IMR-90 (cell line): ENCODE measurements at places on chromosomes 1 and 21.

- H3K36me3 ChIP-seq: no peaks in the 10 kb centered on the region; the same call in 1 of the 2 replicates
- peaks cover 8% of the 10 kb centered on the region for H3K4me1 ChIP-seq
- no peak for DNase-seq
- H3K27ac ChIP-seq: no peak overlapping the region
These were observed 146.2 kb downstream of the AK5 start for GRCh38 chr1:77428068-77428467.

DNA sequence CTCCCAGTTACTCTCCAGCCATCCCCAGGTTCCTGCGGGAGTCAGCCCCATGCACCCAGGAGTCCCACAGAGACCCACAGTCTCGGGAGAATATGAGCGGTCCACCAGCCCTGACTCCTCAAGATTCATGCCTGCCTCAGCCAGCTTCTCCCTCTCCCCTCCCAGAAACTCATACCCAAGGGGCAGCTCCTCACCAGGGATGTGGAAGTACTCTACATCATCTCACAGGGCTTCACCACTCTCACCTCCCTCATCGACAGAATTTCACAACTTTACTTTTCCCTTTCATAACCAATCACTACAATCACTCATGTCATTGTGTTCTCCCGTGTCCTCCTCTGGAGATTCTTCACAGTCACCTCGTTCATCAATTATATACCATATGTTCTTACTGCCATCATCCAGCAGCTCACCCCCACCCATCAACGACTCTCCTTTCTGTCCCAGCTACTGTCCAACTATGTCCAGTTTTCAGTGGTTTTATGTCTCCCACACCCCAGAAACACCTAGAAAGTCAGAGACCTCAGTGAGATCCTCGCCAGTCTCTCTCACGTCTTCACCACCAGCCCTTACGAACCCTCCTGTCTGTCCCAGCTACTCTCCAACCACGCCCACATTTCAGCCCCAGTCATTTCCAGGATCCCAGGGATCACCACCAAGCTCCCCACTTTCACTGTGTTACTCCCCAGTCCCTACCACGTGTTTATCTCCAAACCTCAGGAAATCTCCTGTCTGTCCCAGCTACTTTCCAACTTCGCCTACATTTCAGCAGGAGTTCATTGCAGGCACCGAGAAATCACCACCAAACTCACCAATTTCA lies 1530.1 kb upstream of the TPTE start:
- H3K27me3 ChIP-seq: no peaks in the 10 kb centered on the region
- no peaks in the 10 kb centered on the region for H3K4me1 ChIP-seq
- DNase-seq: no peak
- no peaks in the 10 kb centered on the region for H3K36me3 ChIP-seq
- H3K27ac ChIP-seq: no peak overlapping the region
- H3K4me3 ChIP-seq: no peak overlapping the region

DNA sequence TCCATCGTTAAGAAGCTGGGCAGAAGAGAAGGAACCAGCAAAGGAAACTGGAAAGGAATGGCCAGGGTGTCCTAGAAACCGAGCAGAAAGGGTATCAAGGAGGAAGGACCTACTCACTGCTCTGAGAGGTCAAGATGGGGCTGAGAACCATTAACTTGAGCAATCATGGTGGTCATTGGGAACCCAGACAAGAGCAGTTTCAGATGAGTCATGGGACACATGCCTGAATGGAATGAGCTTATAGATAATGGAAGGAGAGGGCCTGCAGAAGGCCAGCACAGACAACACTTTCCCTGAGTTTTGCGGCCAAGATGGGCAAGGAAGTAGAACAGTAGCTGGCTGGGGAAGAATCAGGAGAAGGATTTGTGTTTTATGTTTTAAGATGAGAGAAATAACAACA lies 383.2 kb downstream of the KIF26B start:
- peak; percentile 55 for DNase-seq
- H3K27me3 ChIP-seq: no peaks in the 10 kb centered on the region
- no peak overlapping the region for H3K27ac ChIP-seq

GRCh38 chr1:116879478-116880133 lies 30.1 kb upstream of the PTGFRN start:
- H3K4me1 ChIP-seq: peaks cover 8% of the 10 kb centered on the region
- H3K36me3 ChIP-seq: no peaks in the 10 kb centered on the region
- H3K27ac ChIP-seq: no peak overlapping the region
- no peak overlapping the region for H3K4me3 ChIP-seq

- H3K27ac ChIP-seq: no peak overlapping the region
- H3K4me3 ChIP-seq: no peak overlapping the region; the same call in 1 of the 2 replicates
- no peaks in the 10 kb centered on the region for H3K36me3 ChIP-seq
- peaks cover 81% of the 10 kb centered on the region for H3K27me3 ChIP-seq
- DNase-seq: no peak
These were observed 12.4 kb downstream of the KLHDC8A start for GRCh38 chr1:205344066-205344928.

DNA sequence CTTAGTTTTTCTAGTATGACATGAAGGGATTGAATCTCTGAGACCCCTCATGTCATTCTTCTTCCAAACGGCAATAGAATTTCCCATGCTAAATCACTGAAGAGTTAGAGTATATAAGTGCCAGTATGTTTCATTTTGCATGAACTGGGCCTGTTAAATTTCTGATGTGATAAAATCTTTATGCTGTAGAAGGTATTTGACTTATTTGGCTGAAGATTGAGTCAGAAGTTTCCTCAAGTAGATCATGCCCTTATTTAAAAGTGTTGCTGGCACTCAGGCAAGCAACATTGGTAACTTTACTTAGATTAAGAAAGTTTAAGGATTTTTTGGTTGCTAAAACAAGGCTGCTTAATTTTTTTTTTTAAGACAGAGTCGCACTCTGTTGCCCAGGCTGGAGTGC lies 13.3 kb downstream of the ATF6 start:
- H3K36me3 ChIP-seq: peaks cover 5% of the 10 kb centered on the region; the same call in 1 of the 2 replicates
- H3K27ac ChIP-seq: no peak overlapping the region
- no peaks in the 10 kb centered on the region for H3K27me3 ChIP-seq
- DNase-seq: no peak

DNA sequence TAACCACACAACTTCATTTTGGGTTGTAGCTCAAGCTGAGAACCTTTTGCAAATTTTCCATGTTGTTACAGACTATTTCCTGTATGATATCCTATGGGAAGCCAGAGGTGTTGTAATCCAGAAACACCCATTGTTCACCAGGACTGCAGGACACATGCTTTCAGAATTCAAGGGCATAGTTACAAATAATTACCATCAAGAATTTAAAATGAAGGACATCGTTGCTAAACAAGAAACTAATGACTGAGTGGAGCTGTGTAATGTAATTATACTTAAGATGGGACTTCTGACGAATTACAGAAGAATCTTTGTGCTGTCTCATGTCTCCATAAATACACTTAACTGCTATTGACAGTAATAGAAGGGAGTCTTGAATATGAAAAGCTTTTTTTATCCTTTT lies 47.6 kb upstream of the HOOK1 start:
- no peak for DNase-seq
- H3K4me3 ChIP-seq: no peak overlapping the region
- no peak overlapping the region for H3K27ac ChIP-seq

DNA sequence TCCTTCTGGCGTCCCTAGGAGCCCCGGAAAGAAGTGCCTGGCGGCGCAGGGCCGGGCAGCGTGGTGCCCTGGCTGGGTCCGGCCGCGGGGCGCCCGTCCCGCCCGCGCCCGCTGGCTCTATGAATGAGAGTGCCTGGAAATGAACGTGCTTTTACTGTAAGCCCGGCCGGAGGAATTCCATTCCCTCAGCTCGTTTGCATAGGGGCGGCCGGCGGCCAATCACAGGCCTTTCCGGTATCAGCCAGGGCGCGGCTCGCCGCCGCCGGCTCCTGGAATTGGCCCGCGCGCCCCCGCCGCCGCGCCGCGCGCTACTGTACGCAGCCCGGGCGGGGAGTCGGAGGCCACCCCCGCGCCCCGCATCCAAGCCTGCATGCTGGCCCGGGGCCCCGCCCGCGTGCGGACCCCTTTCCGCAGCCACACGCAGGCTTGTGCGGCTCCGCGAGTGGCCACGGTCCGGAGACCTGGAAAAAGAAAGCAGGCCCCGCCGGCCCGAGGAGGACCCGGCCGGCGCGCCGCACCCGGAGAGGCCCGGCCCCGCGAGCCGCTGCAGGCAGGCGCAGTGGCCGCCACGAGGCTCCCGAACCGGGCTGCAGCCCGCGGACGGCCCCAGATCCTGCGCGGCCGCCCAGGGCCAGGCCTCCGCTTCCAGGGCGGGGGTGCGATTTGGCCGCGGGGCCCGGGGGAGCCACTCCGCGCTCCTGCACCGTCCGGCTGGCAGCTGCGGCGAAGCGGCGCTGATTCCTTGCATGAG lies 160.4 kb downstream of the RUNX1 start:
- no peaks in the 10 kb centered on the region for H3K4me1 ChIP-seq
- H3K27ac ChIP-seq: peak overlapping the region; percentile 99
- peak overlapping the region; percentile 99 for H3K4me3 ChIP-seq
- no peaks in the 10 kb centered on the region for H3K27me3 ChIP-seq
- peak; percentile 96 for DNase-seq

- DNase-seq: no peak
- peaks cover 4% of the 10 kb centered on the region; the same call in 1 of the 2 replicates for H3K4me1 ChIP-seq
- H3K27me3 ChIP-seq: no peaks in the 10 kb centered on the region
- no peaks in the 10 kb centered on the region for H3K36me3 ChIP-seq
- H3K27ac ChIP-seq: no peak overlapping the region
These were observed 4.5 kb downstream of the RPS6KA1 start for GRCh38 chr1:26533951-26534509.

DNA sequence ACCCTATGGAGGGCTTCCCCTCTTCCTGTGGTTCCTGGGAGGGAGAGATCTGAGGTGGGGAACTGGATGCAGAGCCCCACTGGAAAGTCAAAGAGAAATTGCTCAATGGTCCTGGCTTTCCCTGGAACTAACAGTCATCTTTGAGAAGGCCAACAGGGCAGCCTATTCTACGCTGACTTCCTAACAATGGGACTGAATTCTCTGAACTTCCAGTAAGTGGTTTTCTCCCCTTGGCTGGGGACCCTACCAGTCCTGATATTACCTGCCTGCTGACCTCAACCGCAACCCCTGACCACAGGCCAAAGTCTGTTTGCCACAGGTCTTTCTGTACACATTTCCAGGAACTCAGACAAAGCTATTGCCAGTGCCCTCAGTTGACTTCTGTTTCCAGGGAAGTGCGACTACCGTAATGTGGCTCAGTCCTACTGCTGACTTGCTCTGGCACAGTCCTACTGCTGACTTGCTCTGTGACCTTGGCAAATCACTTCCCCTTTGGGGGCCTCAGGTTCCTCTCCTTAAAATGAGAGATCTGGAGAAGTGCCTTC lies 55.3 kb downstream of the C8B start:
- no peaks in the 10 kb centered on the region for H3K36me3 ChIP-seq
- H3K27ac ChIP-seq: no peak overlapping the region
- H3K4me1 ChIP-seq: peaks cover 5% of the 10 kb centered on the region; the same call in 1 of the 2 replicates

- H3K4me3 ChIP-seq: no peak overlapping the region
- H3K27ac ChIP-seq: no peak overlapping the region
- H3K4me1 ChIP-seq: peaks cover 3% of the 10 kb centered on the region; the same call in 1 of the 2 replicates
- no peaks in the 10 kb centered on the region for H3K36me3 ChIP-seq
- no peaks in the 10 kb centered on the region for H3K27me3 ChIP-seq
These were observed 41.2 kb upstream of the PDC start for GRCh38 chr1:186502087-186502486.

DNA sequence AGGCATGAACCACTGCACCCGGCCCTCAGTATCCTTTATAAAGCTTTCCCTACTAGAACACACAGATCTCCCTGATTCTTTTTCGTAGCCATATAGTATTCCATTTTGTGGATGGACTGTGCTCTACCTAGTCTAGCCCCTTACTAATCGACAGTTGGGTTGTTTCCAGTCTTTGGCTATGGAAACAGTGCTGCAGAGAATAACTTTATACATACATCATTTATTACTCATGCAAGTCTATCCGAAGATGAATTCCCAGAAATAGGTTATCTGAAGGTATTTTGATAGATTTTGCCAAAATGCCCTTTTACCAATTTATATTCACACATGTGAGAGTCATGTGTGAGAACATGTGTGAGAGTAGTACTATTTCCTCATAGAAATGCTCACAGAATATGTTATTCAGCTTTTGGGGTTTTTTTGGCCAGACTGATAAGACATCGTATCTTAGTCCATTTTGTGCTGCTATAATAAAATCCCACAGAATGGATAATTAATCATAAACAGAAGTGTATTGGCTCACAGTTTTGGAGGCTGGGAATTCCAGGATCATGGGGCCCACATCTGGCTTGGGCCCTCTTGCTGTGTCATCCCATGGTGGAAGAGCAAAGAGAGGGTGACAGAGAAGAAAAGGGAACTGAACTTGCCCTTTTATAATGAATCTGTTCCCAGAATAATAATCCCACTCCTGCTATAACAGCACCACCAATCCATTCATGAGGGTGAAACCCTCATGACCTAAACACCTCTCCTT lies 17.3 kb upstream of the FGR start:
- no peaks in the 10 kb centered on the region for H3K27me3 ChIP-seq
- no peak overlapping the region for H3K4me3 ChIP-seq
- H3K27ac ChIP-seq: no peak overlapping the region
- no peak for DNase-seq
